Left ventricle myocardium inferior (tissue), 1 donor: ENCODE measurements at places on chromosomes 7 and 10.

DNA sequence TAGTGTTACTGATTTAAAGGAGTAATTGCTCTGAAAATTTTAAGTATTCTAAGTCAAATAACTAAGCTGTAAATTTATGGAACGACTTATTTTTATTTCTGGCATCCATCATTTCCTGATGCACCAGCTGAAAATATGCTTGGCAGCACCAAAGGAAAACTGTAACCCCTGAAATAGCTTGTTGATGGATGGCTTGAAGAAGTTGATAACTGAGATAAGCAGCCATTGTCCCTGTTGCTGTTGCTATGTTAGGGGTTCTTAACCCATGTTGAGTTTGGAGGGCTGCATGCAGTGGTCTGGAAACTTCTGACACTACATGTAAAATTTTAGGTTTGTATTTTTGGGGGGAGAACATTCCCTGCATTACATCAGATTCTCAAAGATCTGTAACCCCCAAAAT, 30.6 kb downstream of the RPA3 start:
- no peaks in the 10 kb centered on the region for H3K27me3 ChIP-seq
- H3K36me3 ChIP-seq = no peaks in the 10 kb centered on the region
- peaks cover 40% of the 10 kb centered on the region for H3K4me1 ChIP-seq
- peak overlapping the region; percentile 52 for H3K4me3 ChIP-seq
- peak overlapping the region; percentile 84 for H3K27ac ChIP-seq

- DNase-seq = no peak
- peaks cover 6% of the 10 kb centered on the region for H3K27me3 ChIP-seq
- H3K4me3 ChIP-seq = no peak overlapping the region
- no peaks in the 10 kb centered on the region for H3K4me1 ChIP-seq
- H3K36me3 ChIP-seq = no peaks in the 10 kb centered on the region
Observed at GRCh38 chr10:29923416-29923965, 135.9 kb downstream of the JCAD start.

- H3K4me1 ChIP-seq = no peaks in the 10 kb centered on the region
- H3K27ac ChIP-seq = no peak overlapping the region
Observed at GRCh38 chr7:2258661-2259365, 16.8 kb downstream of the NUDT1 start.

GRCh38 chr7:1558841-1559625, 3.0 kb upstream of the TMEM184A start:
- peaks cover 28% of the 10 kb centered on the region for H3K4me1 ChIP-seq
- peaks cover 11% of the 10 kb centered on the region for H3K27me3 ChIP-seq

GRCh38 chr10:271722-272121, 136.5 kb downstream of the ZMYND11 start:
- H3K36me3 ChIP-seq = peaks cover 11% of the 10 kb centered on the region
- DNase-seq = no peak
- no peak overlapping the region for H3K27ac ChIP-seq
- H3K4me1 ChIP-seq = no peaks in the 10 kb centered on the region

DNA sequence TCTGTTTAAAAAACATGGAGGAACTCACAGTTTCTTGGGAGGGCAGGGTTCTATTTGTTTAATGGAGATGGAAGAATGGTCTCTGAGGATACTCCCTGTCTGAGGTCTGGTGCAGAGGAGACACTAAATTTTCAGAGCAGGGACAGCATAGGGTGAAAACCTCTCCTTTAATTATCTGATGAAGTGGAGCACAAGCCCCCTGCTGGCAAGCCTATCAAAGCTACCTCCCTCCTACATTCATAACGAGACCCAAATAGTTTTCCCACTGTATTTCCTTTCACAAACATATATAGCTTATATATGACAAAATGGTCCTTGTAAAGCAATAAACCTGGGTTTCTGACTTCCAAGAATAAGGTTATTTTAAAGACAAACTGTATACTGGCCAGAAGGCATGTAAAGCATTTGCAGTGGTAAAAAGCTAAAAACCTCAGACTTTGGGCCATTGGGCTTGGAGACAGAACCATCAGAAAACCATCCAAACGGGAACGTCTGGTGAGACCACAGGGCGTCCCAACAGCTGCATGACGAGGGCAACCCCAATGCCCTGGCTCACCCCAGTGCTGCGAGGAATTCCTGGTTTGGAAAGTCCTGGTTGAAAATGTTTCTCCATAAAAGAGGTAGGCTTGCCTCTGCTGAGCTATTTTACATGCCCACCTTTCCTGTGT, 201.3 kb downstream of the FANK1 start:
- H3K27me3 ChIP-seq = no peaks in the 10 kb centered on the region
- H3K27ac ChIP-seq = no peak overlapping the region
- no peak overlapping the region for H3K4me3 ChIP-seq

GRCh38 chr7:86962623-86963022, 96.8 kb downstream of the ELAPOR2 start:
- H3K4me3 ChIP-seq = no peak overlapping the region
- H3K27ac ChIP-seq = no peak overlapping the region
- H3K4me1 ChIP-seq = no peaks in the 10 kb centered on the region
